ENCODE measurements at places on chromosomes 6 and 20.

- DNase-seq = no peak
These were observed 100.8 kb downstream of the OR2B2 start for GRCh38 chr6:27811451-27811772.

DNA sequence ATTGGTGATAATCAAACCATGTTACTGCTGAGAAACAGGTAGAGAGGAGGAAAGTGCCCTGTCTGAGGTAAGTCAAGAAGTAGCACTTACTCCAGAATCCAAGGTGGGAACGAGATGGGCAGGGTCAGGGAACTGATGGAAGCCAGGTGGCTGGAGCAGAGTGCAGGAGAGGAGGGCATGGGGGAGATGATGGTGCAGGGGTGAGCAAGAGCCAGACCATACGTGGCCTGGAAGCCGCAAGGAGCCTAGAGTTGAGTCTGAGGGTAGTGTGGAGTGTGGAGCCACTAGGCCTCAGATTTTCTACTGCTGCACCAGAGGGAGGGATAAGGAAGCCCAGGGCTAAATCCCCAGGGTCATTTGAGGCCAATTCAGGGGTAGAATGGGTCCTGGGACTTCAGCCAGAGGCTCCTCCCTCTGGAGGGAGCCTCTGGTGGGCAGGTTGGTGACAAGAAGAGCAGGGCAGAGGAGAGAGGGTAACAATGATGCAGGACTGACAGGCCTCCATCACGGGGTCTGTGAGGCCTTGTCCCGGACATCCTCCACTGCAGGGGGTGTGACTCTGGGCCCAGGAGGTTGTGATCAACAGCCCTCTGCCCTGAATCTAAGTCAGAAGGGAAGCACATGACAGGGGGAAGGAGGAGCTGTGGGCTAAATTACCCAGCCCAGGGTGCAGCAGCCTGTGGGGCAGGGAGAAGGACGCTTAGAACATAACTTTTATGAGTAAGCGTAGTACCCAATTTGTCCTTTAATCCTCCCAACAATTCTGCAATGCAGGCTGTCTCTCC lies 28.7 kb downstream of the COX4I2 start:
- DNase-seq = no peak

- DNase-seq = no peak
These were observed 189.4 kb upstream of the ARID1B start for GRCh38 chr6:156587751-156588301.

- no peak for DNase-seq
These were observed 111.3 kb upstream of the MLN start for GRCh38 chr6:33915134-33915533.

DNA sequence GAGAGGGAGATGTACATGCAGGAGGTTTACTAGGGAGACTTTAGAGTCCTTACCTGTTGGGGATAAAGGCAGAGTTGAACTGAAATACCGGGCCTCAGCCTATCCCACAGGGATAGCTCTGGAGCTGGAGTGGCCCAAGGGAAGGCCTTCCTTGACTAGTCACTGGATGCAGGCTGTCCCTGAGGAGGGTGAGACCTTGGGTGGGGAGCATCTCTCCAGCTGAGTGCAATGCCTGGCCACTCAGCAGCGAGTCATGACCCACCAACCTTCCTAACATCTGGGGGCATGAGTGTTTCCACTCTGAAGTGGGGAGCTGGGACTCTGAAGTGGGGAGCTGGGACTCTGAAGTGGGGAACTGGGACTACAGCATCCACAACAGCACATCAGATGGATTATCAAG lies 46.1 kb upstream of the ENPP5 start:
- no peak for DNase-seq

GRCh38 chr6:37016995-37017394 lies 11.5 kb downstream of the FGD2 start:
- no peak for DNase-seq

GRCh38 chr6:125834348-125834747 lies 43.6 kb downstream of the NCOA7 start:
- DNase-seq = no peak

DNA sequence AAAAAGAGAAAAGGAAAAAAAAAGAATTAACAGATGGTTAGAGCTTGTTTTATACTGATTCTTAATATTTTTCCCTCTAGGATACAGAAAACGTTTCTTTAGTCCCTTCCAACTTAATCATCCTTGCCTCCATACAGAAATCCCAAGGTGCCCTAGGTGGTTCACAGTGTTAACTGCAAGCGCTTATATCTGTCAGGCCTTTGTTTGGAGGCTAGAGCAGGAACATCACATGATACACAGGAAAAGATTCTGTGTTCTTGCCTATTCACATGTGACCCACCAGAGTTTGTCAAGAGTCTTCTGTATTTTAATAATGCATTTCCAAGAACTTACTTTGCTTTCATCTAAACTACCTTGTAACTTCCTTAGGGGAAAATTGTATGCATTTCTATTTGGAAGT lies 31.3 kb downstream of the ANKRD6 start:
- DNase-seq = no peak

GRCh38 chr6:31737315-31737990 lies 1.1 kb upstream of the CLIC1 start:
- DNase-seq = peak; percentile 72

GRCh38 chr20:54219751-54220426 lies 12.0 kb downstream of the PFDN4 start:
- no peak for DNase-seq

GRCh38 chr6:124356811-124357210 lies 553.1 kb downstream of the NKAIN2 start:
- no peak for DNase-seq

DNA sequence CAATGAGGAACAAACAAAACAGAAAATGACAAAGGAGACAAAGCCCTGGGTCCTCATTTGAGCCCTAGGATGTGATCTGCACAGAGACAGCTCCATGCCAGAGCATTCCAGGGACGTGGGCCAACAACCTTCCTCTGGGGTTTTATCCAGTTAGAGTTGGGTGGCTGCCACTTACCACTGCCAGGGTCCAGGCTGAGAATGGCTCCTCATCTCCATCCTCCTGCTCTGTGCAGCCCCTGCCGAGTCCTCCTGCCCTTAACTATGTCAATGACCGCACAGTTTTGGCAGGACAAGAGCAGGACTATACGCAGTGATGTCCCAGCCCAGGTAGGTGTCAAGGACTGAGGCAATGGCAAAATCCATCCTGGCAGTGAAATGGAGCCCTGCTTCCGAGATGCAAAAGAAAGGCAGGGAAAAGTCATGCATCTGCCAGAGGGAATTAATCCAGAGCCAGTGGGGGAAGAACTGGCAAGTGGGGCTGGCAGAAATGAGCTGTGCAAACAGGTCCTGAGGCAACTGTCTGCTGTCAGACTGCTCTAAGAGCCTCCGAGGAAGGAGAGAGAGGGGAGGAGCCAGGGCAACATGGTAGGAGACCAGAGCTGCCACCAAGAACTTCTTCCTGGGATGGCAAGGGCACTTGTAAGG lies 449.4 kb downstream of the PTPRT start:
- DNase-seq = no peak

Data from NCI-H510A (cell line).